ENCODE measurements at places on chromosomes 5 and 9.
A peak's percentile ranks its signal among the peaks of the same experiment; 100 is the strongest.

GRCh38 chr9:2625427-2625826 lies 3.8 kb downstream of the VLDLR start:
- no peak for DNase-seq

- DNase-seq = no peak
Observed at GRCh38 chr9:136668983-136669790, 6.5 kb downstream of the EGFL7 start.

- DNase-seq = no peak
Observed at GRCh38 chr9:127021664-127022363, 100.6 kb downstream of the ANGPTL2 start.

GRCh38 chr9:29640507-29640906 lies 2067.2 kb upstream of the C9orf72 start:
- DNase-seq = no peak

DNA sequence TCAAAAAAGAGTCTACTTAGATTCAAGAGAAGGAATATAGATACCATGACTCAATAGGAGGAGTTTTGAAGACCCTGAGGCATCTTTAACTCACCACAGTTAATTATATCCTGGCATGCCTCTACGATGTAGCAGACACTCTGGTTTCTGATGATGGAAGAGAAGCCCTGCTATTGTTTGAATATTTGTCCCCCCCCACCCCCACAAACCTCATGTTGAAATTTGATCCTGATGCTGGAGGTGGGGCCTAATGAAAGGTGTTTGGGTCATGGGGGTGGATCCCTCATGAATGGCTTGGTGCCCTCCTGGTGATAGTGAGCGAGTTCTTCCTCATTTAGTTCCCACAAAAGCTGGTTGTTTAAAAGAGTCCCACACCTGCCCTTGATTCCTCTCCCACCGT lies 147.9 kb upstream of the TBCA start:
- peak; percentile 73 for DNase-seq

- no peak for DNase-seq
Observed at GRCh38 chr5:107431536-107431935, 239.2 kb downstream of the EFNA5 start.

- DNase-seq = no peak
Observed at GRCh38 chr5:147189109-147189424, 45.8 kb upstream of the STK32A start.

DNA sequence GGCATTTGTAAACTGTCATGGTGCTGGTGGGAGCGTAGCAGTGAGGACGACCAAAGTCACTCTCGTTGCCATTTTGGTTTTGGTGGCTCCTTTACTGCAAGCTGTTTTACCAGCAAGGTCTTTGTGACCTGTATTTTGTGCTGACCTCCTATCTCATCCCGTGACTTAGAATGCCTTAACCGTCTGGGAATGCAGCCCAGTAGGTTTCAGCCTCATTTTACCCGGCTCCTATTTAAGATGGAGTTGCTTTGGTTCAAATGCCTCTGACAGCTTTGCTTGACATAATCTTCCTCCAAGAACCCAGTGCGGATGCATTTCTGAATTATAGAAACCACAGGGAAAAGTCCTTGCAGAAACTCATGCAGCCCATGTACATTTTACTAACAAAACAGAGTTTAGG lies 3.9 kb upstream of the RASGRF2 start:
- DNase-seq = no peak

GRCh38 chr9:89985068-89985467 lies 380.3 kb downstream of the GADD45G start:
- DNase-seq = no peak

DNA sequence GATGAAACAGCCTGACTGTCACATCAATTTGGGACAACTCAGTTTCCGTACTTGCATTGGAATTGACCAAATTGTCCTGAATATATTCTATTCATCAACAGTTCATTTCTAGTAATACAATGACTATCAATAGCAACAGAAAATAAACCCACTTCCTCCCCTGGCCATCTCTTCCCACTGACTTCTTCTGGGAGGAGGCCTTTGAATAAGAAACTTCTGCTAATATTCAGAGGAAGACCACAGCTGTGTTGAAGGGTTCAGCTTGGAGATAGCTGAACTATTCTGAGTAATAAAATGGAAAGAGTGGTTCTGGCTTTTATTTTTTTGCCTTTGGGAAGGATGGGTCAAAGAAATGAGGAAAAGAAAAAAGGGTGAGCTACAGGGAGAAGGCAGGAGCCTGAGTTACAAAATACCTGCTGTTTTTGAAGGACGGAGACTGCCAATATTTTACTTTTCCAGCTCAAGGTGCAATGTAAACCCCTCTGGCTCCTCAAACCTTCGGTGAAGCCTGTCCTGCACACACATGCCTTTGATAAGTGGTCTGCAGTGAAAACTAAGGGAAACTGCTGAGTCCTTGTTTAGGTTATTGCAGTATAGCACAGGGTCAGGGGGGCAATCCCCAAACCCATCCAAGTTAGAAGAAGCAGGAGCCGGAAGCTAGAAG lies 29.9 kb downstream of the FYB1 start:
- no peak for DNase-seq

GRCh38 chr9:113602126-113603047 lies 138.9 kb downstream of the RGS3 start:
- no peak for DNase-seq

DNA sequence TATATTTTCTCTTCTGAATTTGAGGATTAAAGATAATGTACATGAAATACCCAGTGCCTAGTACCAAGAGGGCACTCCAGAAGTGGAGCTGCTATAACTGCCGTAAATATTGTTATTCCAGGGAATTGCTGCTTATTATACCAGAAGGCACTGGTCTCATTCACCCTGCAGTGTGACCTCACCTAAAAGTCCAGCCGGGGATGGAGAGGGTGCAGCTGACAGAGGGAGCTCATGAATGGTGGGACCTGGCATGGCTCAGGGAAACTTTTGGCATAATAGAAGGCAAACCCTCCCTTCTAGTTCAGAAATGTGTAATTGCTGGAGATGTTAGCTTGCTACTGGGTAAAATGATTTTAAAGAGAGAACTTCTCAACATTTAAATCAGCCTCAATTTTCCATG lies 108.5 kb downstream of the MVB12B start:
- DNase-seq = no peak

DNA sequence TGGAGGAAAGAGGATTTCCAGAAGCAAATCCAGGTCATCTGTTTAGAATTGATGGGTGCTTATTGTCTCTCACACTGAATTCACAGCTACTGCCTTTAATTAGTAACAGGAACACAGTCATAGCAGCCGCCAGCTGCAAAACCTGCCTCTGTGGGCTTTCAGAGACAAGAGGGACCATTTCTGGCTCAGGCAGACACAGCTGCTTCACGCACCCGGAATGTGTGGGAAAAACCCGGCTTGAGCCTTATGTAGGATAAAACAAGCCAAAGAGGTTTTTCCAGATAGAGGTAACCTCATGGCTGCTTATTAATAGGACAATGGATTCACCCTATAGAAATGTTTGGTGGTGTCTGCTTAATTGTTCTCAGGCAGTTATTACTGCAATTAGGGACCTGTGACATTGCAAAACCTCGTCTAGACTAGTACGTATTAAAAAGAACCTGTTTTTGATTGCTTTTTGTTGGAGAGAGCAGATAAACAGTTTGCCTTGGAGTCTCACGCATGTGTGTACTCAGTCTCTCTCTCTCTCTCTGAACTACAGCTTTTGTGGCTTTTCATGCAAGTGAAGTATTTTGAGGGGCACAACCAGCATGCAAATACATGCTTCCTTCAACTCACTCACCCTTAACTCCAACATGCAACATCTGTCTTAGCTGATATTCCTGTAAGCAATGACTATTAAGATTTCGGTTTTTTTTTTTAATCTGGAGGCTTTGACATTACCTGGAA lies 302.7 kb downstream of the PLK2 start:
- peak; percentile 64 for DNase-seq

GRCh38 chr5:109877670-109878045 lies 187.9 kb downstream of the MAN2A1 start:
- no peak for DNase-seq

DNA sequence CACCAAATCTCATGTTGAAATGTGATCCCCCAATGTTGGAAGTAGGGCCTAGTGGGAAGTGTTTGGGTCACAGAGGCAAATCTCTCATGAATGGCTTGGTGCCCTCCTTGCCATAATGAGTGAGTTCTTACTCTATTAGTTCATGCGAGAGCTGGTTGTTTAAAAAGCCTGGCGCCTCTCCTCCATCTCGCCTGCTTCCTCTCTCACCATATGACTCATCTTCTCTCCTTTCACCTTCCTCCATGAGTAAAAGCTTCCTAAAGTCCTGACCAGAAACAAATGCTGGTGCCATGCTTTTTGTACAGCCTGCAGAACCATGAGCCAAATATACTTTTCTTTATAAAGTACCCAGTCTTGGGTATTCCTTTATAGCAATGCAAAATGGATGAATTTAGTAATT lies 20.9 kb upstream of the ARHGAP26 start:
- no peak for DNase-seq

- DNase-seq = peak; percentile 81
Observed at GRCh38 chr9:101999441-101999840, 261.0 kb upstream of the GRIN3A start.

GRCh38 chr5:178069909-178070308 lies 43.4 kb upstream of the N4BP3 start:
- peak; percentile 0 for DNase-seq

GRCh38 chr5:67165526-67166459 lies 30.8 kb downstream of the CD180 start:
- no peak for DNase-seq

DNA sequence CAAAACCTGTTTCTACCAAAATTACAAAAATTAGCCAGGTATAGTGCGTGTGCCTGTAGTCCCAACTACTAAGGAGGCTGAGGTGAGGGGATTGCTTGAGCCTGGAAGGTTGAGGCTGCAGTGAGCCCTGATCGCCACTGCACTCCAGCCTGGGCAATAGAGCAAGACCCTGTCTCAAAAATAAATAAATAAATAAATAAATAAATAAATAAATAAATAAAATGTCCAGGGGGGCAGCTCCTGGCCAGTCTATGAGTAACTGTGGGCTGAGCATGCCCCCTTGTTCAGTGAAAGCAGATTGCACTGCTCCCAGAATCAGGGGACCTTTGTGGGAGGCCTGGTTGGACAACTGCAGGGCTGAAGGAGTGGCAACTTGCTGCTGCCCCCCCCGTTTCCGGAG lies 62.7 kb downstream of the PDE6A start:
- DNase-seq = no peak

GRCh38 chr9:122205176-122205575 lies 23.6 kb downstream of the LHX6 start:
- DNase-seq = no peak

DNA sequence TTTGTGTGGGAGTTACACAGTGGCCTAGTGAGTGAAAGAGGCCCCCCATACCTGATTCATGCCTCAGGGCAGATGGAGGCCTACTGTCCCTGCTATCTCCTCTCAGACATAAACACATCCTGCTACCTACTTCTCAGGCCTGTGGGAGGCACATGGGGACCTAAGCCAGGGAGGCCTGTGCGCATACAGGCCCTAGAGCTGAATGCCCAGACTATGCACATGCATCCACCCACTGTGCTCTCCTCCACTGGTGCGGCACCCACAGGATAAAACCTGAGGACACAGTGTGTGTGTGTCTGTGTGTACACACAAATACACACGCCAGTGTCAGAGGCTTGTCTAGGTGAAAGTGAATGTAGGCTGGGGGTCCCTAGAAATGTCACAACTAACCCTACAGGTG lies 1.4 kb downstream of the PAX5 start:
- no peak for DNase-seq

DNA sequence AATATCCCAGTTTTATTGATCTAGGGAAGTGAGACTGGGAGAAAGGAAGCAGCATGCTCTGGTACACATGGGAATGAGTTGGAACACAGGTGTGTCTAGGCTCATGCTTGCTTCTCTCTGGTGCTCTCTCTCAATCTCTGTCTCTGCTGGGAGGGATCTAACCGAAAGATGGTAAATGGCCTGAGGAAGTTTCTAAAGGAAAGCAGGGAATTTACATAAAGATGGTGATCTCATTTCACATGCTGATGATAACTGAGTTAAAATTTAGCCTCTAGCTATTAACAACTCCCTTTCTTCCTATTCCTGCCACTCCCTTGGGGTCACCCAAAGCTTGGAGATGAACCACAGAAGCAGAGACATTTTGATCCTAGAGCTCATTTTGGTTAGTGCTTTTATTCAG lies 436.2 kb downstream of the SH3GL2 start:
- no peak for DNase-seq

GRCh38 chr9:133569891-133570690 lies 35.6 kb downstream of the ADAMTSL2 start:
- no peak for DNase-seq

DNA sequence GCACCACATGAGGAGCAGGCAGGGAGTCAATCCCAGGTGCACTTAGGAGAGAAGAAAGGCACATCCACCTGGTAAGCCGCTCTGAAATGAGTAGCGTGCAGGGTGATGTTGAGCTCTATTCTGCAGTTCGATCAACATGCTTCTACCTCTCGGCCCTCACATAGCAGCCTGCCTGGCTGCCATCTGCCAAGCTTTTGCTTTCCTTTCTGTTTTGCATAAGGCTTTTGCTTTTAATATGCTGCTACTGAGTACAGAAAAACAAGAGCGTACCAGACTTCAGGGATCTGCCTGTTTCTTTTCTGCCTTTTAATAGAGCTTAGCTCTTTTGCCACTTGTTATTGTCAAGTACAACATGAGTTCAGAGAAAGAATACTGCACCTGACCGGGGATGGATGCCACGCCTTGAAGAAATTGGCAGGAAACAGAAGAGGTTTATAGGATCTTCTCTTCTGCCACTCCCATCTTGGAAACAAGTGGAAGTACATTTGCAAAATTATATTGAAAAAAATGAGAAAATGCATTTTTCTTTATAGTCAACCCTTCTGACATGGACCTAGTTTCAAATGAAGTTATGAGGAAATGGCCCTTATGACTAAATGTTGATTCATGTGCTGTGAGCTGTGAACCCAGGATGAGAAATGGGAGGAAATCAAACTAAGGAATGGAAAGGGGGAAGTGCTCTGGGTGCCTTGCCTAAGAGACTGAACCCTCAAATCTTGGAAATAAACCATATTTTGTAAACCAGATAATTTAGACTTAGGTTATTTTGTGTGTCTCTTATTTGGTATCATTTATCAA lies 4.0 kb upstream of the FCHO2 start:
- DNase-seq = no peak

GRCh38 chr9:136701668-136702053 lies 10.7 kb upstream of the DIPK1B start:
- no peak for DNase-seq

DNA sequence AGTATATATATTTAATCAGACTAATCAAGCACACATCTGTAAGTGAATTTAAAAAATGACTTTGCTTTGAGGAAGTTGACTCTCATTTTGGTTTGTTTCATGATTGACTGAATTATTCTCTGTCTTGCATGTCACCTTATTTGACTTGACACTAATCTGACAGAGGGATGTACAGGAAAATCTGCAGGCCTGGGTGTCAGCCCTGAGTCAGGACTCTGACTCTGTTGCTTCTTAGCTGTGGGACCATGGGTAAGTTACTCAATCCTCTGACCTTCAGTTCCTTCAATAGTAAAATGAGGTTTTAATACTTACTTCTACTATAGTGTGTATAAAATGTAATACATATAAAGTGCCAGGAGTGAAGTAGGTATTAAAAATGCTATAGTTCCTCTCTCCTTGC lies 415.9 kb downstream of the ARHGEF28 start:
- no peak for DNase-seq

GRCh38 chr9:133120501-133121197 lies 391 bp downstream of the RALGDS start:
- DNase-seq = no peak

GRCh38 chr9:126682928-126683697 lies 69.4 kb downstream of the LMX1B start:
- no peak for DNase-seq
